ENCODE measurements at places on chromosomes 1 and 21.

DNA sequence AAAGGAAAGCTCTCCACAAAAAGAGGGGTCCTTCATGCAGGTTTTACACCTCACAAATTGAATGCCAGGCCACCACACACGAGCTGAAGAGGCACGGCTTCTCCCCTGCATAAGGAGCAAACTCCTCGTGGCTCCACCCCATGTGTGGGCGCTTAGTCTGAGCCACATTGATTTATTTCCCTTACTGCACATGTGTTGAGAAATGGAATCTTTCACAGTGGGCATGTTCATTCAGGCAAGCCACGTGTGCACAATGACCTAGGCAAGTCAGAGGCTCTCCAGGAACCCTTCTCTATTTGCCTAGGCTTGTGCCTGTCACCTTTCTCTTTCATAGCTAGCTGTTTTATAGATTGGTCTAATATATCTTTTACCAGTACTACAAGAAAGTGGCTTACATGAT is 120.5 kb downstream of the LTN1 start:
- DNase-seq, result no peak

DNA sequence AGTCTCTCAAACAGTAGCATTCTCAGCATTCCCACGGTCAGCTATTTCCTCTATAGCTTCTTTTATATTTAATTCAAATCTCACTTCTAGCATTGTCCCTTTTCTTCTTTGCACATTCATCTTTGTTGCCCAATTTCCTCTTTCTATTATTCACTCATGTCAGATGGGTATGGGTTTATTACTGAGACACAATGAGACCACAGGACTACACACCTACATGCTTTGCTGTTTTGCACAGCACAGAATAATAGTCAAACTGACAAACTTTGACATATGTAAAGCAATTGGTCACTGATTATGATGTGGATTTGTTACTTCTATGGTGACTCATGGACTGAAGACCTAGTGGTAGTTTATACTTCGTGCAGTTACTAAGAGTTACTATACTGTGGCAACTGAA is 5.8 kb upstream of the CD1C start:
- DNase-seq, result no peak

GRCh38 chr1:235442788-235443429 is 61.3 kb downstream of the B3GALNT2 start:
- DNase-seq, result no peak

DNA sequence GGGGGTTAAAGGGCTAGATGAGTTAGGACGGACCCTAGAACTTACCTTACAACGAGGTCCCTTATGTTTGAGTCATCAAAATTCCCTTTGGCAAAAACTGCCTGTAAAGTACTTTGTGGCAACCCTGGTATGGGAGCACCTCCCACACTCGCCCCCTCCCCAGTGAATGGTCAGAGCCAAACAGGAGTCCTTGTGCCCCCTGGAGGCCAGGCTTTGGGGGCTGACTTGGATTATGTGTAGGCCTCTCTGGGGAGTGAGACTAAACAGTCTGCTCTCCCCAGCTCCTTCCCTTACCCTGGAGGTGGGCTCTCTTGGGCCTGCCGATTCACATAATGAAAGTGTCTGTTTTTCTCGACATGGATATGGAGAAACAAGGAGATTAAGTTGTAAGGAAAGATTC is 81.2 kb downstream of the ADCY10 start:
- no peak for DNase-seq

DNA sequence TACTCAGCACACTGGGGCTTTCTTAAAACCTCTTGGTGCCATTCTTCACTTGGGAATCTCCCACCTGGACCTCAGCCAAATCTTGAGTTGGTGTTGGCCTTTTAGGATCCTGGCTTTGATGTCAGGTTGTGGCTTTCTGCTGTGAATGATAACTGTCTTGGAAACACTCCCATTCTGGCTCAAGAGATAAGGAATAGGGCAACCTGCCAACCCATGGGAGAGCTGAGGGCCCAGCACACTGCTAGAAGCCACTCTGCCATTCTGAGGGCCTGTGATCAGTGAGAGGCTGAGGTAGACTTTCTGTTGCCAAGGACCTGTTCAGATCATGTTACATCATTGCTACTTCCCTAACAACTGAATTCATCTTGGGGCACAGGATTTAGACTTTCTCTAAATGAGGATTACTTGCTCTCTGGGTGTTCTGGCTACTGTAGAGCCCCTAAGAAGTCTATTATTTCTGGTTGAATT is 45.8 kb downstream of the TTC39A start:
- DNase-seq, result no peak

- DNase-seq, result no peak
Measured at GRCh38 chr1:7406641-7407543, 364.2 kb upstream of the VAMP3 start.

- DNase-seq, result no peak
Measured at GRCh38 chr1:198977909-198978308, 339.1 kb downstream of the PTPRC start.

GRCh38 chr1:234277161-234277868 is 95.9 kb upstream of the COA6 start:
- no peak for DNase-seq

DNA sequence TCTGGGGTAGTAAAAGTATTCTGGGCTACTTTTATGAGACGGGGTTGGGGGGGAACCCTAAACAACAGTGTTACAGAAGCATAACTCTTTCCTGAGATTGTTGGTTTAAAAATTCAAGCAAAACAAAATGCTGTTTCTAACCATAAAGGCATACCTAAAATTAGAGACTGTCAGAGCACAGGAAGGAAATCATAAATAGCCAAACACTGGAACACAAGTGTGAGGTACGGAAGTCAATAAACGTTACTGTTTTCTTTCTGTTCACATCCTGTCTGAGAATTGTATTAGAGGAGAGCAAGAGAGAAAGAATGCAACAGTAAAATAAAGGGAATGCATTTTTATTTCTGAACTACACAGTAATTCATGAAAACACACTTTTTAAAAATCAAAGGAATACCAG is 42.8 kb upstream of the IL12RB2 start:
- DNase-seq, result no peak

- DNase-seq, result no peak
Measured at GRCh38 chr1:189790335-189790734, 687.3 kb downstream of the BRINP3 start.

DNA sequence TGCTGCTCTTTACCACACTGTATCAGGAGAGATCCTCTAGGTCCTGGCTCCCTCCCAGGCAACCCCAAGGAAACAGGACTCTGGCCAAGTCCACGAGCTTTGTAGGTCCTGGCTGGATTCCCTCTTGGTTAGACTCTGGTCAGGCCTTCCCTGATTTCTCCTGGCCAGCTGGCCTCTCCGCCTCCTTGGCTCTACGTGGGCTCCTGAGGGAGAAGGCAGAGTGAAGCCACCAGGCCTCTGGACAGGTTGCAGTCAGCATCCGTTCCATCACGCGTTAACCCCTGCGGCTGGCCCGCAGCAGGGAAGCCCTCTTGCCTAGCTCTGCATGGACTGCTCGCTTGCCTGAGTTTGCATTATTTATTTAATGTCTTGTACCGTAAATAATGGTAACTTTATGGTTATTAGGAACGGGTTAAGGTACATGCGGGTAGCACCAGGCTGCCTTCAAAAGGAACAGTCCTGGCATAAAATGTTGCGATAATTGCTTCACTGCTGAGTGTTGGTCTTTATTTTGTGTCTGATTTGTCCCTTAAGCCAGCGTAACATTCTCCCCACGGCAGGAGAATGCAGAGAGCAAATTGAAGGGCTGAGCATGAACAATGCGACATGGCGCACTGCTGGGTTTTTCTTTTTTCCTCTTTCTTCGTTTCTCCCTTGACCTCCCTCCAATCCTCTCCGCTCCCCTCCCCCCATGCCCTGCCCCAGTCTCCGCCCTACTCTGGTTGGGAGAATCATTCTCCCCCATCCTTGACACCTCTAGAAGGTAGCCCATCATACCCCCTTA is 100.3 kb downstream of the RNF220 start:
- DNase-seq, result no peak

DNA sequence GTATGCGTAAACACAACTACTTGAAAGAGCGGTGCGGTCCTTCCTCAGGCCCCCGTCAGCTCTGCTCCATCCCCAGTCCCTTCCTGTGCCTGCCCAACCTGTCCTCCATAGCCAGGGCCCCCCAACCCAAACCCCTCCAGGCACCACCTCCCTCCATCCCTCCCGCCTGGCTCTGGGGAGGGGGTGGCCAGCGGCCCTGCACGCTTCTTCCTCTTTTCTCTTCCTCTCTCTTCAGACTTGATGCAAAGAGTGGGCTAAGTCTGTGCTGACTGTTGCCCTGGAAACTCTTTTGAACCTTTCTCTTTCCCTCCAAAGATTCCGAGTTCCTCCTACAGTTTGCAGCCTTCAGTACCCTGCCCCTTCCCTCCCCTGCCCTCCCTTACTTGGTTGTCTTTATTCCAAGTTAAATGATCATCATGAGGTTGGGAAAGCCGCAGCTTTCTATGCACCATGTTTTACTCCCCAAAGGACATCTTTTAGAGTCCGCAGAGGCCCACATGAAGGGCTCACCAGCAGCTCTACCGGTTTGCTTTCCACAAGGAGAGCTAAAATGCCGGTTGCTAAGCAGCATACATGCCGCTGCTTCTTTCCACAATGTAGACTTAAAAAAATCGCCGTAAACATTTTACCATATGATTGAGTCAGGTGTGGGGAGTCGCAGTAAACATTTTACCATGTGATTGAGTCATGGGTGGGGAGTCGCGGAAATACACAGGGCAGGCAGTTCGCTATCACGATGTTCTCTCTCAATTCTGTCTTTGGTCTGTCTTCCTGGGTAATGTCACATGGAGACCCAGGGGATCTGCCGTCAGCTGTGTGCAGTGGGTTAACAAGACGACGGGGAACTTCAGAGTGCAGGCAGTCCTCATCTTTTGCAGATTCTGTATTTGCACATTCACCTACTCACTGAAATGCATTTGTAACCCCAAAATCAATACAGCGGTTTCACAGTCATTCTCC is 525.3 kb downstream of the KIF26B start:
- no peak for DNase-seq

GRCh38 chr1:225813214-225813964 is 3.5 kb downstream of the EPHX1 start:
- no peak for DNase-seq

DNA sequence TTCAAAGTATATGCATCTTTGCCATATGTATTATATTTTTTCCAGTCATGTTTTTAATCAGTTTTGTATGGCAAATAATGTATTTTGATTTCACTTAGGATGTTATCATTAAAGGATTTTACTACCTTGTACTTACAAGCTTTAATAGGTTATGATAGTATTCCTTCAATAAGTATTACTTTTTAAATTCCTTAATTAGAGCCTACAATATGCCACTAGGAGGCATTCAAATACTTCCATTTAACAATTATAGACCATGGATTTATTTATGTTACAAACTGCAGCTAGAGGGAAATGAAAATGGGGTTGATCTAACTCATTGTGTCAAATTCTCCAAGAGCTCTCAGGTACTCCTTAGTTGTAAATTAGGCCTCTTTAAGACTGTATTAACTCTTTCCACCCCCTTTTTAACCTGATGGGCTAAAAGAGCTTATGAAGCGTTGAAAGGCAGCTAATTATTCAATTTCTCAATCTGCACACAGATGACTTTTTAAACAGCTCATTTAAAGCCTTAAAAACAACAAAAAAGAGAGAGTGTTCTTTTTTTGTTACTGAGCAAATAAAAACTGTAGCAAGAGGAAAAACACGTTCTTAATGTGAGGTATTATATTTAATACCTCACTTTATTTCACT is 156.2 kb downstream of the DENND1B start:
- DNase-seq, result no peak

- no peak for DNase-seq
Measured at GRCh38 chr21:19244502-19245187, 841.1 kb upstream of the TMPRSS15 start.

GRCh38 chr1:91613595-91613994 is 112.9 kb downstream of the CDC7 start:
- no peak for DNase-seq

GRCh38 chr1:184075055-184076029 is 23.8 kb downstream of the TSEN15 start:
- no peak for DNase-seq

- no peak for DNase-seq
Measured at GRCh38 chr1:171902527-171902926, 61.2 kb downstream of the DNM3 start.

DNA sequence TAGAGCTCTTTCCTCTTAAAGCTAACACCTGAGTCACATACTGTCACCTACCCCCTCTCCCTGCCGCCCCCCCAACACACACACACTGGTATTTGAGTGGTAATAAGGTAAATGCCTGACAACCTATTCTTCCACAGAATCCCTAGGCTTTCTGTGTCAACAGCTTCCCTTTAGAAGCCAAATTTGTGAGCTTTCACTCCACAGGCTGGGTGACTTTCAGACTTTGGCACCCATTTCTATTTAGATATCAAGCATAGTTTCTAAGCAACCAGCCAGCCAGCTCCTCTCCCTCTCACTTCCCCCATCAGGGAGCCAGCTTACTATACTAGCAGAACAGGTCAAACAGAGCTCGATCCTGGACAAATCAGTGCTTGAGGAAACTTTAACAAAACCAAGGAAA is 3.2 kb upstream of the C1orf74 start:
- no peak for DNase-seq

DNA sequence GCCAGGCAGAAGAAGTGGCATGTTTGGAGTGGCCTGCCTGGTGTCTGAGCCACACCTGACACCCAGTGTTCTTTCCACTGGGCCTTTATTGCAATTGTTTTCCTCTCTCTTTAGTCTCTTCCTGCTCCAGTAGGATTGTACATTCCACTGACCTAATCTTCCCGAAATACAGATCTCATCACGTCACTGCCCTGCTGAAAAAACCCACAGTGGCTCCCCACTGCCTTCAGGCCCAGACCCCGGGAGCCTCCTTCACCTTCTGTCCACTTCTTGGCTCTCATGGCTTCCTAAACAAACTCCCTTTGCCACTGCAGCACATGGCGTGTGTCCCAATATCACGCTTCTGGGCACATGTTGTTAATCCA is 25.3 kb upstream of the ATP5PO start:
- no peak for DNase-seq

DNA sequence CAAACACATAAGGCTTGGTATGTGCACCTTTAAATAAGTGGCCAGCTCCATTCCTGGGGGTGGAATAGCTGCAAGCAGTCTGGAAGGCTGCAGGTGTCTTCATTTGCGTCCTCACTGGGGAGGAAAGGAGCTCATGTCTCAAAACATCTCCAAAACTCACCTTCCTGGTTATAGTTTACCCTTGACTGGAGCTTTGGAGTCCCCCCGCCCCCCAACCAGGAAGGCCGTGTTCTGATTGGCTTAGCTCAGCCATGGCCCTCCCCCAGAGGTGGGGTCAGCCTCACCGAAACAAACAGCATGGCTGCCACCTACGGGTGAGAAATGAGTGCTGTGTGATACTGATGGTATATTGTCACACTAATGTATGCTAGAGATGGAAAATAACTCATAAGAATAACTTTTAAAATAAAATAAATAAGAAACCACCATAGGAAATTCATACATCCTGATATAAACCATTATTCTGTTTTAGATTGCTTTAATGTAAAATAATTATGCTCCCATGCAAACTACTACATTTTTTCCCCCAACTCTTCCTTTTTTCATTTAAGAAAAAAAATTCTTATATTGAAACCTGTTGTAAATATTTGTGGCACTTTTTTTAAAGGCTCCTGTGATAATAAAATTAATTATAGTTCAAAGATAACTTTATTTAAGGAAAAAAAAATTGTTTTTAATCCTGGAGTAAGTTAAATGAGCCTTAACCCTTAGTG is 90.8 kb downstream of the ZP4 start:
- peak; percentile 25 for DNase-seq
